ENCODE measurements at places on chromosomes 6 and 20.
A peak's percentile ranks its signal among the peaks of the same experiment; 100 is the strongest.

DNA sequence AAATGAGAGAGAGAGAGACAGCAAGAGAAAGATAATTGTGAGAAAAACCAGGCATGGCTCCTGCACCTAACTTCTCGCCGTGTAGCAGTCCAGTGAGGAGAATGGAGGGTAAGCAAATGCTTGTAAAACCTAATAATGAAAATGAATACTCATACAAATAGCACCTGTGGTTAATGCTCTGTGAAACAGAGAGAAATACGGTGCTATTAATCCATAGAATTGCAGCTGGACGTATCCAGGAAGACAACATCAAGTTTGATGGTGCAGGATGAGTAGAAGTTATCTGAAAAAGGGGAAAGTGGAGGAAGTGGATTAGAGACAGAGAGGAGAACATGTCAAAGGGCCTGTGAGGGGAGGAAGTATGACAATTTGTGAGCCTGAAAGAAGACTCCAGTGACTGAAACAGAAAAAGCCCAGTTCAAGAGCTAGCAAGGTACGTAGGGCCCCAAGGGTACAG, 89.4 kb upstream of the PAK5 start:
- no peaks in the 10 kb centered on the region for H3K4me1 ChIP-seq
- H3K36me3 ChIP-seq, result no peaks in the 10 kb centered on the region
- H3K4me3 ChIP-seq, result no peak overlapping the region
- no peaks in the 10 kb centered on the region for H3K27me3 ChIP-seq
- no peak for DNase-seq

DNA sequence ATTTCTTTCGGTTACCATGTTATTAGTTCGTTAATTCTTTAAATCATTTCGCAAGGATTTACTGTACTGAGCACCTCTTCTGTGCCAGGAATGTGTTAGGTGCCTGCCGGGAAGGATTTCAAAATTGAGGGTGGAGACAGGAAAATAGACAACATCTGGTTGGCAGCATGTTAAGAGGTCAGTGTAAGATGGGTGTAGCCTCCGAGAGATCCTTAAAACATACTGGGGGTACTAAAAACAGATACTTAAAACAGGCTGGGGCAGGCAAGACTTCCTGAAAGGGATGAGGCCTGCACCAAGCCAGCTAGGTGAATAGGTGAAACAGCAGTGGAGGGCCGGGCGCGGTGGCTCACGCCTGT, 178.0 kb upstream of the SGK1 start:
- no peak for DNase-seq
- H3K36me3 ChIP-seq, result no peaks in the 10 kb centered on the region
- no peak overlapping the region for H3K27ac ChIP-seq
- H3K4me1 ChIP-seq, result no peaks in the 10 kb centered on the region
- no peaks in the 10 kb centered on the region for H3K27me3 ChIP-seq

DNA sequence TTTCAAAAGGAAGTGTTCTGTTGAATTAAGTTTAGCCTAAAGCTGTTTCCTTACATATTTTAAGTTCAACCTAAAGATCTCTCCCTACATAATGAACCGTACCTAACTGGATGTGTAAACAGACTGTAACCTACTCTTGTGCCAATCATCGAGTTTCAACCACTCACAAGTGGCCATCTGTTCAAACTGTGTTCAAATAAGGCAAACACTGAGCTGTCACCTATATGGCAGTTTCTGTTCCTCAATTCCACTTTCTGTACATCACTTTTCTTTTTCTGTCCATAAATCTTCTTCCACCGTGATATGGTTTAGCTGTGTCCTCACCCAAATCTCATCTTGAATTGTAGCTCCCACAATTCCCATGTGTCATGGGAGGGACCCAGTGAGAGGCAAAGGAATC, 428.6 kb downstream of the HACE1 start:
- no peak overlapping the region for H3K27ac ChIP-seq
- H3K4me3 ChIP-seq, result no peak overlapping the region
- H3K27me3 ChIP-seq, result no peaks in the 10 kb centered on the region
- H3K4me1 ChIP-seq, result no peaks in the 10 kb centered on the region

- no peaks in the 10 kb centered on the region for H3K36me3 ChIP-seq
- DNase-seq, result no peak
- no peak overlapping the region for H3K27ac ChIP-seq
- H3K4me3 ChIP-seq, result no peak overlapping the region
- H3K27me3 ChIP-seq, result peaks cover 9% of the 10 kb centered on the region
- peaks cover 2% of the 10 kb centered on the region for H3K4me1 ChIP-seq
These were observed 6.5 kb downstream of the IP6K3 start for GRCh38 chr6:33740204-33740608.

- H3K36me3 ChIP-seq, result no peaks in the 10 kb centered on the region
- H3K27me3 ChIP-seq, result no peaks in the 10 kb centered on the region
- H3K27ac ChIP-seq, result no peak overlapping the region
- H3K4me1 ChIP-seq, result peaks cover 2% of the 10 kb centered on the region
These were observed 98.3 kb downstream of the EDN3 start for GRCh38 chr20:59398537-59399205.

- DNase-seq, result no peak
- H3K4me1 ChIP-seq, result peaks cover 84% of the 10 kb centered on the region
- no peaks in the 10 kb centered on the region for H3K27me3 ChIP-seq
- no peak overlapping the region for H3K4me3 ChIP-seq
- H3K36me3 ChIP-seq, result no peaks in the 10 kb centered on the region
- peak overlapping the region; percentile 24 for H3K27ac ChIP-seq
These were observed 5.6 kb upstream of the ZNF831 start for GRCh38 chr20:59157961-59158541.

GRCh38 chr6:116408491-116408890, 37.7 kb downstream of the DSE start:
- no peak for DNase-seq
- no peak overlapping the region for H3K4me3 ChIP-seq
- H3K4me1 ChIP-seq, result peaks cover 21% of the 10 kb centered on the region
- no peak overlapping the region for H3K27ac ChIP-seq

GRCh38 chr6:17470938-17471327, 77.5 kb downstream of the CAP2 start:
- H3K27me3 ChIP-seq, result peaks cover 2% of the 10 kb centered on the region
- no peak overlapping the region for H3K4me3 ChIP-seq
- no peaks in the 10 kb centered on the region for H3K36me3 ChIP-seq
- no peak for DNase-seq

DNA sequence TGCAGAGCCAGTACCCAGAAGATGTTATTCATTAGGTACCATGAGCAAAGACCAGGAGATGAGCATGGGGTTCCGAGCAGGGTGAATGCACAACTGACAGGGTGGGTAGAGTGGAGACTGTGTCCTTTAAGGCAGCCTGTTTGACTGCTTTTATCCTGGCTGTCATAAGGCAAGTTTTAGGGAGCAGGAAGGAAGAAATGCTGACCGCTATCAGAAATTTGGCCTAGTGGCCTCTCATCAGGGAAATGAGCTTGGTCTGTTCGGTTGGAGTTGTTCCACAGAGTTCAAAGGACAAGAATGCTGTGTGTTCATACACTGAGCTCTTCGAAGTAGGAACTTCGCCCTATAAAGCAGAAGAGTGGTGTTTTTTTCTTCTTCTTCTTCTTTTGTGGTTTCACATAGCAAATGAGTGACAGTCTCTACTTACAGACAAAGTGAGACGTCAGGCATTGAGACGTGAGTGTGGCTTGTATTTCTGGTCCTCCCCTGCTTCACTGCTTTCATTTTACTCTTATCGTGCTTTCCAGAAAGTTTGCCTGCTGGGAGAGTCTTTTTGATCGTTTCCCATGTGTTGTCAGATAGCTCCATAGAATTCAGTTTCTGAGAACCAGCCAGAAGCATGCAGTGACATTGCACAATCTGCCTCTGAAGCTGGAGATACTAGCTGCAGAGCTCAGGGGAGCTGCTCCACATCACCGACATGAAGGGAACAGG, at the start of gene CASS4:
Gene CASS4 (plus strand): TSS at position 502 of the 714 bp plus-strand sequence. CDS start 199 bp downstream, at position 701.
- H3K4me3 ChIP-seq, result peak within 1 kb of the TSS; percentile 79
- H3K36me3 ChIP-seq, result peaks cover 36% of the 10 kb centered on the region
- no peaks in the 10 kb centered on the region for H3K27me3 ChIP-seq
- peak within 1 kb of the TSS; percentile 91 for H3K27ac ChIP-seq
